ENCODE measurements at places on chromosomes 6 and 20.

- DNase-seq = no peak
Measured at GRCh38 chr20:33112547-33113386, 33.3 kb downstream of the BPIFB4 start.

GRCh38 chr6:56370561-56371211 lies 123.3 kb upstream of the COL21A1 start:
- DNase-seq = no peak

- no peak for DNase-seq
Measured at GRCh38 chr6:141463237-141463977, 669.3 kb upstream of the GJE1 start.

DNA sequence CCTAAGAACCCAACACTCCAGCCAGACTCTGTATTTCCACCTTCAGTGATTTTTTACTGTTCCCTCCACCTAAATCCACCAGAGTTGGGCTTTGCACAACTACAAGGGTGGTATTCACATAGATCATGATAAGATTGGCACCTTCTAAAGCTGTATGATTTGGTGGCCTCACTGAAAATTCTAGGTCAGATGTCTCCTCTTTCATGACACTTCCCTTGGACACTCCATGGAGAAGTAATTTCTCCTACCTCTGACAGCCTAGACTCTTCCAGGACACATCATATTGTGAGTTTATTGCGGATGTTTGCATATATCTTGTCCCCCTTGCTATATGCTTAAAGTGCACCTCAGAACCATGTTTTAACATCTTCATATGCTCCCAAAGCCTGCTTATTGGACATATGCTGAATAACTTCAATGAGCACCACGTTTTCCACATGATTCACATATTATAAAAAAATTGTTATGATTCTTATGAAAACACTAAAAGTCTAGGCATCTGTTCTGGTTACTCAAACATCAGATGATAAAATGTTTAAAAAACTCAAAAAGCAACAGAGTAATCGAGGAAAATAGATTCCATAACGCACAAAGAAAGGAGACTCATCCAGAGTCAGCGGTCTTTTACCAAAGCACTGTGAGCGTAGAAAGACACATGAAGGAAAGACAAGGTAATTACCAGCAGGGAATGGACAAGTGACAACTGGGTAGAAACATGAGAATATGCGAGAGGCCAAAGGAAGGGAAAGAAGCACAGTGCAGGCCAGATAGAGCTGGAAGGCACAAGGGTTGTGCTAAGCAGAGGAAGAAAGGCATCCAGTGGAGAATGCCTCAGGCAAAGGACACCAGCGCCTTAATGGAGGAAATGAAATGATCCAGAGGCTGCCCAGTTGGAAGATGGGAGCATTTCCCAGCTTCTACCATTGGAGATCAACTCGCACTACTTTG lies 46.5 kb downstream of the KIF16B start:
- DNase-seq = no peak

DNA sequence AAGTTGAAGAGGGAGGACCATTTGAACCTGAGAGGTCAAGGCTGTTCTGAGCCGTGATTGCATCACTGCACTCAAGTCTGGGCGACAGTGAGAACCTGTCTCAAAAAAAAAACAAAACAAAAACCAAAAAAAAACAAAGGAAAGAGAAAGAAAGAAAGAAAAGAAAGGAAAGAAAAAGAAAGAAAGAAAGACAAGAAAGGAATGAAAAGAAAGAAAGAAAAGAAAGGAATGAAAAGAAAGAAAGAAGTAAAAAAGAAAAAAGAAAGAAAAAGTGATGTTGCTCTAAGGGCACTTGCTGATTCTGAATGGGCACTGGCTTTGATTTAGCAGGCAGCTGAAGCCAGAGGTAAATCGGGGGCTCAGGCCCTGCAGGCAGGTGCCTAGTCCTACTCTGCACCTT lies 161.0 kb downstream of the MCHR2 start:
- DNase-seq = no peak

DNA sequence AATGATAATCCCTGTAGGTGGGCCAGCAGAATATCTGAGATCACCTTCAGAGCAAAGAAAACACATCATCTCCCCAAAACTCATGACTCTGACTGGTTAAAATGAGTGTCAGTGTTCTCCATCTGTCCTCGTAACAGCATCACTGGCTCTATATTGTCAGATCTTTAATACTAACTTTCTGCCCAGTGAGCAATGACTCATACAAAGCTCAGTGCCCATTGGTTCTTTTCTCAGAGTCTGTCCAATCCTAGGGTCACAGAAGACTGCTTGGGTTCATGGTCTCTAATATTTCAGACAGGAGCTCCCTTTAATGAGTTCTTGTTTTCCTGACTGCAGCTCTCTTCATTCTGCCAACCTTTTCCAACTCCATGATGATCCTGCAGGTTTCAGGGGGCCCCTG lies 36.4 kb downstream of the HLA-DPB1 start:
- DNase-seq = no peak

DNA sequence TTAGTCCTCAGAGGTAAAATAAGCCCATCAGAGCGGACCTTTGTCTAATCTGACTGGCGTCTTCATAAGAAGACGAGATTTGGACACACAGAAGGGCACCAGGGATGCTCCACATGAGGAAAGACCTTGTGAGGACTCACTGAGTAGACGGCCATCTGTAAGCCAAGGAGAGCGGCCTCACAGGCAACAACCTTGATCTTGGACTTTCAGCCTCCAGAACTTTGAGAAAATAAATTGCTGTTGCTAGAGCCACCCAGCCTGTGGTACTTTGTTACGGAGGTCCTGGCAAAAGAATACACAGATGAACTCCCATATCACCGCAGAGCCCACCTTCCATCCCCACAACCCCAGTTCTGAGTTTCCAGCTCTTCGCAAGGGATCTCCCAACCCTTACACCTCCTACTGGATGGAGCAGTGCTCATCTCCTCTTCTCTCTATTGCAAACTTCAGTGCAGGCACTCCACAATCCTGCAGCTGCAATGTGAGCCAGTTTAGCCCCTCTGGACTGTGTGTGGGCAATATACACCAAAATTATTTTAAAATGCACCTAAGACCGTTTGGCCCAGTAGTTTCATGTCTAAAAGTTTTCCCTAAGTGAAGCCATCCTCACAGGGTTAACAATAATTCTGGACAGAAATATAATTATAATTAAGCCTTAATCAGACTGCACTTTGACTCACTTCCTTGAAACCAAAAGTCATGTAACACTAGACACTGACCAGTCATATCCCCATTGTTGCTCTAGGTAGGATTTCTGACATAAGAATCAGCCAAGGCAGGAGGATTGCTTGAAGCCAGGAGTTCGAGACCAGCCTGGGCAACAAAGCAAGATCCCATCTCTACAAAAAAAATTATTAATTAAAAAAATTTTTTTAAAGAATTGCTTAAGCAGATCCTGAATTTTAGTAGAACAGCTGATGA lies 8.8 kb upstream of the TRIM31 start:
- DNase-seq = no peak
